ENCODE measurements at places on chromosomes 16 and 17.
A peak's percentile ranks its signal among the peaks of the same experiment; 100 is the strongest.

DNA sequence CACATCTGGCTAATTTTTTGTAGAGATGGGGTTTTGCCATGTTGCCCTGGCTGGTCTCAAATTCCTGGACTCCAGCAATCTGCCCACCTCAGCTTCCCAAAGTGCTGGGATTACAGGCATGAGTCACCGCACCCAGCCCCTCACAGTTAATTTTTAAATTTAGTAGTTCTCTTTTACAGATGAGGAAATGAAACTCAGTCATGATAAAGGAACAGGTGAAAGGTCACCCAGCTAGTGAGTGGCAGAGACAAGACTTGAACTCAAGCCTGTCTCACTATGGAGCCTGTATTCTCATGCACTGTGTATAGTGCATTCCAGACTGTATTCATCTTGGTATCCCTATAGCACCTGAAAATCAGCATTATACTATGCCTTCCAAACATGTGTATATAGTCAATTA, 77.1 kb upstream of the WSB1 start:
- no peak for DNase-seq

DNA sequence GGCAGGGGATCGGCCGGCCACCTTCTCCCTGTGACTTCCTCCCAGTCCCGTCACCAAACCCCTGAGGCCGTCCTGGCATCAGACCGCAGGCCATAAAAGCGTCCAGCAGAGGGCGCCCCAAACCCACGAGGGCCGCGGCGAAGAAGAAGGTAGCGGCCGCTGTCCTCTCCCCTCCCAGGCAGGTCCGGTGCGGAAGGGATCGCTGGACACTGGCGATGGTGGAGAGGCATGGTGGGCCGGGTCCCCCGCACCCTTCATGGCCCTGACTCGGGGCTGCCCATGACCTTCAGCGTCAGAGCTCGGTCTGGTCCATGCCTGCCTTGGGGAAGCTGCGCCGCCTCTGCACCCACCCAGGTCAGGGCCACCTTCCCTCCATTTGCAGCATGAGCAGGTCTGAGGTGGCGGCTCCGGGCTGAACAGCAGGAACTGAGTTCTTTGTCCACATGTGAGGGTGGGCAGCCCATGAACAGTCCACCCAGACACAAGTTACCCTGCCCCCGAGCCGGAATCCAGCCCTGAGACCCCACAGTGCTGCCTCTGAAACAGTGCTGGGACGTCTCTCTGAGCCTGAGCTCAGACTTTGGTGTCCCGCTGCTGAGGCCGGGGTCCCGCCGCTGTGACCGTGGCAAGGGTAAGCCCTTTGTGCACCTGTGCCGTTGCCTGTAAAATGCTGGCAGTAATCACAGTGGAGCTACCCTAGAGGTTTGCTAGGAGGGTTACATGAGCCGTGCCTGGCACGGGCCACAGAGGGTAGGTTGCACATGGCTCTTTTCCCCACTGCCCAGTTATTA, 40.8 kb upstream of the CMIP start:
- peak; percentile 51 for DNase-seq

DNA sequence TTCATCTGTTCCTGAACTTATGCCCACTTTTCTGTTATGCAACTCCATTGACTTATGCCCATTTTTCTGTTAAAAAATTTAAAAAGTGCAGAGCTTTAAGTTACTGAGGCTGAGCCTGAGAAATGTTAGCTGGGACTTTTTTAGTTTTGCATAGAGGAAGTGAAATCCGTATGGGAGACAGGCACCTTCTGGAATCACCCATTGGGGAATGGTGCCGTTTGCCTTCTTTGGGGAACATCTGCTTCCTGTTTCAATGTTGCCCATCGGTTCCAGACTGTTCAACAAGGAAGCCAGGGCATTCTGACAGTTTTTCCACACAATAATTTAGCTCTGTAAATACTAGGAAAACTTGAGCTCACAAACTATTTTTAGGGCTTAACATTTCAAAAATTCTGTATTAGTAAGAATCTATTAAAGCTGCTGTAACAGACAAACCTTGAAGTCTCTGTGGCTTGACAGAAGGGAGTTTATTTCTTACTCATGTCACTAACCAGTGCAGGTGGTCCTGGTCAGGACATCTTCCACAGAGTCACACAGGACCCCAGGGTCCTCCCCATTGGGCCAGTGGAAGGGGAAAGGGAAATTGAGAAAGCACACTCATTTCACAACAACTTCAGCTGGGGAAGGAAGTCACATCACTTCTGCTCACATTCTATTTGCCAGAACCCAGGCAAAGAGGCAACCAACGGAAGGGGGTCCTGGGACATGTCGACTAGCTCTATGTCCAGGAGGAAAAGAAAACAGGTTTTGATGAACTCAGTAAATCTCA, 17.2 kb downstream of the PRKCB start:
- no peak for DNase-seq

DNA sequence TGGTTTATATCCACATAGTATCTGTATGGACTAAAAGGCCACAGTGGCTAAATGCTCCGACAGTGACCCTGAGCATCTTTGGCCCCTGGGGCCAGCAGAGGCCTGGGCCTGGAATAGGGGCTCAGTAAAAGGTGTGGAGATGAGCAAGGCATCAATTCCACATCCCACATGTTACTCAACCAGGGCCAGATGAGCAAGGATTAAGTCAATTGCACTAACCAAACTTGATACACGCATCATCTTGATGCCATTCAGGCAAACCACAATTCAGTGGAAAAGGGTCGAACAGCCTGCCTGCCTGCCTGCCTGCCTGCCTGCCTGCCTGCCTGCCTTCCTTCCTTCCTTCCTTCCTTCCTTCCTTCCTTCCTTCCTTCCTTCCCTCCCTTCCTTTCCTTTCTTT, 53.5 kb upstream of the DNAJA2 start:
- DNase-seq: no peak

DNA sequence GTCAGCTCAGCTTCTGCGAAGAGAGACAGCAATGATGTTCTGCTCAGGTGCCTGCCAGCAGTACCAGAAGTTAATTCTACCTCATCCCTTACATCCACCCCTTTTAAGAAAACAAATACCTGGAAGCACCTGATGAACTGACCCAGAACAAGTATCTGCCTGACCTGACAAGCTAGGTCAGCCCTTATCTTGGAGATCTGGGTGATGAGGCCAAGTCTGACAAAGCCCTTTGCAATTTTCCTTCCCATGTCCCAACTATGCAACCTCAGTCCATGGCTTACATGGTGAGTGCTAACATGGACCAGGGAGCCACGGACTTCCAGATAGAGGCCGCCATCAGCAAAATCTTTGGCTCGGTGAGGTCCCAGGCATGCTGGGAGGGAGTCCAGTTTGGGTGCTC, 3.6 kb downstream of the ACADVL start:
- DNase-seq: no peak

GRCh38 chr17:3796110-3796821, 4.7 kb downstream of the ITGAE start:
- DNase-seq: no peak

GRCh38 chr17:18344021-18344420, 19.3 kb downstream of the SHMT1 start:
- no peak for DNase-seq

DNA sequence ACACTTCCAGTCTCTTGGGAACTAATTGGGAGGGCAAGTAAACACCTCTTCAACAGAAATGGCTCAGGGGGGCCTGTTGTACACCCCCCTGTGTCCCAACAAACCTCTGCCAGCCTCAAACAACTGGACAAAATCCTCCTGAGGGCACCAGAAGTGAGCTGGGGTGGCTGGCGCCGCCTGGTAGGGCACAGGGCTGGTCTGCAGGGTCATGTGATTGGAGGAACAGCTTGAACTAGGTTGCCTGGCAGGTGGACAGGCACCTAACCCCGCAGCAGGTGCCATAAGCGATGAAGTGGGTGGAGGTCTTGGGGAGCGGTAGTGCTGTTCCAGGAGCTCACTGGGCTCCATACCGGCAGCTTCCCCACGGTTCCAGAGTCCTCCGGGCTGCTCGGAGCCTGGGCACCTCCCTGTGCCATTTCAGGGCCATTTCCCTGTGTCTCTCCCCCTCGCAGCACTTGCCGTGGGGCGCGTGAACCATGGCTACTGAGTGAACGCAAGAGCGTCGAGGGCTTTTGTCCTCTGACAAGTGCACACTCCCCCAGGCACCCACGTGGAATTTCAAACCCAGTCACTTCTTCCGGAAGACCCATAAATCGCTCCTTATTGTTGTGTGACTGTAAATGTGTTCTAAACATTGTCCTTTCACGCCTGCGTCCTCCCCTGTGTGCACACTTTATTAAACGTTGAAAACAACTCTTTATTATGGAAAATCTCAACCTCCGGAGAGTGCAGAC, 101.5 kb downstream of the SEC14L1 start:
- no peak for DNase-seq

DNA sequence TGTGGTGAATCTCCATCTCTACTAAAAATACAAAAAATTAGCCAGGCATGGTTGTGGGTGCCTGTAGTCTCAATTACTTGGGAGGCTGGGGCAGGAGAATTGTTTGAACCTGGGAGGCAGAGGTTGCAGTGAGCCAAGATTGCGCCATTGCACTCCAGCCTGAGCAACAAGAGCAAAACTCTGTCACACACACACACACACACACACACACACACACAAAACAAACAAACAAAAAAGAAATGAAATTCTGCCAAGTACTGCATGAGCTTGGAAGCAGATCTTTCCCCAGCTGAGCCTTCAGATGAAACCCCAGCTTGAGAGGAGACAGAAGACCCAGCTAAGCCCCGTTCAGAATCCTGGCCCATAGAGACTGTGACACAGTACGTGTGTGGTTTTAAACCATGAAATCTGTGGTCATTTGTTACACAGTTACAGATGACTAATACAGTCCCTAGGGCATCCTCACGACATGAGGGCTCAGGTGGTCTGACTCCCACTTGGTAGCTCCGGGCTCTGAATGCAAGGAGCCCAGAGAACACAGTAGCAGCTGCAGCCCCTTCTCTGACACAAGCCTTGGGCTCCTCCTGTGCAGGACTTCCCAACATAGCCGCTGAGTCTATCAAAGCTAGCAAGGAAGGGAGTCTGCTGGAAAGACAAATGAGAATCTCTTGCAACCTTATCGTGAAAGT, 132.8 kb downstream of the SEC14L1 start:
- DNase-seq: no peak

DNA sequence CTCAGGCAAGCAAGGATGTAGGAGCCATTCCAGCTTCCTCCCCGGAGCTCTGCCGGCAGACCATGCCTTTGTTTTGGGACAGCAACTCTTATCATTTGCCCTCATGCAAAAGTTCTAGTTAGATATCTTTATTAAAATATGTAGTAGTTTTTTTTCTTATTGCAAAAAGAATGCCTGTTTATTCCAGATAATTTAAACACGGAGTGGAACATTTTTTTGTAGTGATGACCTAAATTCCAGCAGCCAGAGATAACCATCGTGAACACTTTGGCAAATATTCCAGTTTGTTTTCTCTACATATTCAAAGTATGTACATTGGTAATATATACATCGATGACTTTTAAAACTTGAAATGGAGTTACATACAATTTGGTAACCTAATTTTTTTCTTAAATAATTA, 54.8 kb downstream of the CRISPLD2 start:
- no peak for DNase-seq

DNA sequence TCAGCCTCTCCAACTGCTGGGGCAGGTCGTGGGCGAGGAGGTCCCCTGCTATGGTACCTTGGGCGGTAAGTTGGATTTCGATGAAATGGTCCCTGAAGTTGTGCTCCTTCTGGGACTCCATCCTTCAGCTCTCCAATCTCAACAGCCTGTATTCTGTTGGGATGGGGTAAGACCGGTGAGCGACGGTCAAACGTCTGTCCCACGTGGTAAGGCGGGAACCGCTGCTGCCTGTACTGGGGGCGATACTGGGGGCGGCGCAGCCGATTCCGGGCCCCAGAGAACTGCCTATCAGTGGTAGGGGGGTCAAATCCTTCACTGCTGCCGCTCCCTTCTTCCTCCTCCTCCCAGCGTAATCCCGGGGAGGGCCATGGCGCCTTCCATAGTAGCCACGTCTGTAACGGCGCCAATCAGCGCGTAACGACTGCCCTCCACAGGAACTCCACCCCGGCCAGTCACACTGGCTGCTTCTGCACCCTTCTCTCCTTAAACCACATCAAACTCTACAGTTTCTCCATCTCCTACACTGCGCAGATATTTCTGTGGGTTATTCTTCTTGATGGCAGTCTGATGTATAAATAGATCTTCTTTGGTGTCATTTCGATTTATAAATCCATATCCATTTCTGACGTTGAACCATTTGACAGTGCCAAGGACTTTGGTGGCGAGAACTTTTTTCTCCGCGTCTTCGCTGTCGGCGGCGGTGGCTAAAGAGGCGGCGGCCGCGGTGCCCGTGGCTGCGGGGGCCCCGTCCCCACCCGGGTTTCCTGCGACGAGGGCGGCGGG, 41.1 kb downstream of the AHSP start:
- DNase-seq: no peak

GRCh38 chr17:4476511-4477070, 22.1 kb upstream of the SPNS2 start:
- no peak for DNase-seq

DNA sequence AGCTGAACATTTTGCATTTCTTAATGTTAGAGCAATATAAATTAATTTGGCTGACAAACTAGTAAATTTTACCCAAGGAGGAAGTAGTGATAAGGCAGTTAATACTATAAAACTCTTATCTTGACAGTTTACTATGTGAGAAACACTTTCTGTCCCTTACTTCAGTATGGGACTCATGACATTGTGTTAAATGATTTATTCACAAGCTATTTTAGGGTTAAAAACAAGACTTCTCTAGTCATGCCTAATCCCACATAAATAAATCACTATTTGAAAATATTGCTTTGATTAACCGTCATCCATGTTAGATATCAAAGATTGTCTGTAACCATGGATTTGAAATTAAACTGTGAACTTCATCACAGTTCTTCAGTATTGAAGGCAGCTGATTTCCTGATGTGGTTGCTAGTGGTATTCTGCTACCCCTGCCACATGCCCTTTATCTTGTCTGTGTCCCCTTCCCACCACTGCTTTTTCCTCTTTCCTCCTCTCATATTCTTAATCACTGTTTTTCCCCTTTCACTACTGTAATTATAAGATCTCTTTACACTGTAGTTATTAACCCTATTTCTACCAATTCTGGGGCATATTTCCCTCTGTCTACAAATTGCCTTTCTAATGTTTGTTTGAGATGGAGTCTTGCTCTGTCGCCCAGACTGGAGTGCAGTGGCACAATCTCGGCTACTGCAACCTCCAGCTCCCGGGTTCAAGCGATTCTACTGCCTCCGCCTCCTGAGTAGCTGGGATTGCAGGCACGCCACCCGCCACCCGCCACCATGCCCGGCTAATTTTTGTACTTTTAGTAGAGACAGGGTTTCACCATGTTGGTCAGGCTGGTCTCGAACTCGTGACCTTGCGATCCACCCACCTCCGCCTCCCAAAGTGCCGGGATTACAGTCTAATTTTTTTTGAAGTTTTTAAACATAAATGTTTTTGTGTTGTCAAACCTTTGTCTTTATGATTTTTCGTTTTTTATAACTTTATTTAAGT, 95.6 kb downstream of the STXBP4 start:
- no peak for DNase-seq

DNA sequence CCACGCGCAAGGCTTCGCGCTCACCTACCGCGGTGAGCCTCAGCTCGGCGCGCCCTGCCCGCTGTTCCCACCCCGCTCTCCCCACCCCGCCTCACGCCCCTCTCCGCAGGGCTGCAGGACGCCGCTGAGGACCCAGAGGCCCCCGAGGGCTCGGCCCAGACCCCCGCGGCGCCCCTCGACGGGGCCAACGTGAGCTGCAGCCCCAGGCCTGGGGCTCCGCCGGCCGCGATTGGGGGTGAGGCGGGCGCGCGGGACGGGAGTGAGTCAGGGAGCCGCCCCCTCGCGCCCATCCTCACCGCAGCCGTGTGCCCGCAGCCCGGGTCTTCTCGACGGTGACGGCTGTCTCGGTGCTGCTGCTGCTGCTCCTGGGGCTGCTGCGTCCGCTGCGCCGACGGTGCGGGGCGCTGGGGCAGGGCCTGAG, 1.9 kb upstream of the PAQR4 start:
- no peak for DNase-seq

All from NCI-H1105 (cell line).